AG08395 (cell line): ENCODE measurements at places on chromosomes 13 and 19.

DNA sequence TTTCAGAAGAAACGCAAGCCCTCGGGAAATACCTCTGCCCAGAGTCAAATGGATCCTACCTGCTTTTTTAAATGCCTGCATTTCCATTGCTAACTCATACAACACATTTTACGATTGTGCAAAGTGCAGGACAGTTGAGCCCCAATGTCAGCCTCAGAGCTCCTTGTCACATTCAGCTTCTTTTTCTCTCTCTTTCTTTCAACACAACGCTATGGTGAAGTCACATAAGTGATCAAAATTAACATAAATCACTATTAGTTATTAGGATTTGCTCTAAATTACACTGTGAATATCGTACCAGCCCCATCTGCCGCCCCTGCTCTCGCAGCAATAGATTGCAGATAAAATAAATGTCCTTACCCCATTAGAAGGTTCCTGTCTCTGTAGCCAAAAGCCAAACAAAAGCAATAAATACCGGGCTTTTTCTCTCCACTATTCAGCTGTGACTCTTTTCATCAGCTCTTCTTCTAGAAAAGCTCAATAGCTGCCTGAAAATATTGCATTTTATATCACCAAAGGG lies 8.8 kb downstream of the POU4F1 start:
- DNase-seq, result no peak

DNA sequence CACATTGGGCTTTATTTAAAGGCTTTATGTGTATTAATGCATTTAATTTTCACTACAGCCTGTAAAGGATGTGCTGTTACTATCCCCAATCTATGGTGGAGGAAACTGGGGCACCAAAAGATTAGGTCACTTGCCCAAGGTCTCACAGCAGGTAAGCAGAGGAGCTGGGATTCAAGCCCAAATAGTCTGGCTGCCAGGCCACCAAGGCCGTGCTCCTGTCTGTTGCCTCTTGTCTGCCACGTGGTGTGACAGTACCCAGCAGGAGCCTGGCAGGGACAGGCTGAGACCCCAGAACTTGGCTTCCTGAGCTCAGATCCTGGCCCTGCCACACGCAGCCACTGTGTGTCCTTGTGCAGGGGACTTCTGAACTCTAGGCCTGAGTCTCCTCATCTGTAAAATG lies 4.5 kb downstream of the NTN5 start:
- no peak for DNase-seq

GRCh38 chr13:51981355-51981754 lies 29.9 kb downstream of the ATP7B start:
- no peak for DNase-seq

DNA sequence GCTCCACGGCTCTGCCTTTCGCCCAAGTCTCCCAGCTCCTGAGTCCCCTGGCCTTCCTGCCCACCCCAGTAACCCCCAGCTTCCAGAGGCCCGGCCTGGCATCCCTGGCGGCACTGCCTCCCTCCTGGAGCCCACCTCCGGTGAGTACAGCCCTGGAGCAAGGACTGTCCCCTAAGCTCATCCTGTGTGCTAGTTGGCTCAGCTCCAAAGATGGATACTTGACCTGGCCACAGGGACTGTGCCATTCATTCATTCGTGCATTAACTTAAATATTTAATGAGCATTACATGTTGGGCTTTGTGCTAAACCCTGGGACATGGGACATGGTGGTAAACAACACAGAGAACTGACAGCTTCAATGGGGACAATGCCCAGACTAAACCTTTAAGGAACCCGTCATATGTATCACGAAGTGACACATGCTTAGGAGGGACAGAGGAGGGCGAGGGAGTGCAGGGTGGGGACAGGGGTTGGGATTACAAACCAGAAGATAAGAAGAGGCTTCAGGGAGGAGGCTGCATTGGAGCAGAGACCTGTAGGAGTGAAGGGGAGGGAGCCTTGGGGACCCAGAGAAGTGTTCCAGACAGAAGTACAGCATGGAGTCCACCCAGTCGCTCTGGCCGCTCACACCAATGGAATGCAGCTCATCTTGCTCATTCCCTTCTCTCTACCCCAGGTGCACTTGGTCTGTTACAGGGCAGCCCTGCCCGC lies 6.9 kb upstream of the OVOL3 start:
- DNase-seq, result no peak

DNA sequence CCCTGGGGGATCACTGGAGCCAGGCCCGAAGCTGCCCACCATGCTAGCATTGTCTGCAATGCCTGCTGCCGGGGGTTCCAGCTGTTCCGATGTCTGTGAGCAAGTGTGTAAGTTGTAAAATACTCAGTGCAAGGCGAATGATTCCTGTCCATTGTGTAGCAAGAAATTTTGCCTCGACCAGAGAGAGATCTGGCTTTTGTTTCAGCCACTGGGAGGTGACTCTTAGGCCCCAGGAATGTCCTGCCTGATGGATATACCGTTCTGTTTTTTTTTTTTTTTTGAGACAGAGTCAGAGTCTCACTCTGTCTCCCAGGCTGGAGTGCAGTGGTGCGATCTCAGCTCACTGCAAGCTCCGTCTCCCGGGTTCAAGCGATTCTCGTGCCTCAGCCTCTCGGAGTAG lies 7.3 kb upstream of the GADD45B start:
- DNase-seq, result no peak

DNA sequence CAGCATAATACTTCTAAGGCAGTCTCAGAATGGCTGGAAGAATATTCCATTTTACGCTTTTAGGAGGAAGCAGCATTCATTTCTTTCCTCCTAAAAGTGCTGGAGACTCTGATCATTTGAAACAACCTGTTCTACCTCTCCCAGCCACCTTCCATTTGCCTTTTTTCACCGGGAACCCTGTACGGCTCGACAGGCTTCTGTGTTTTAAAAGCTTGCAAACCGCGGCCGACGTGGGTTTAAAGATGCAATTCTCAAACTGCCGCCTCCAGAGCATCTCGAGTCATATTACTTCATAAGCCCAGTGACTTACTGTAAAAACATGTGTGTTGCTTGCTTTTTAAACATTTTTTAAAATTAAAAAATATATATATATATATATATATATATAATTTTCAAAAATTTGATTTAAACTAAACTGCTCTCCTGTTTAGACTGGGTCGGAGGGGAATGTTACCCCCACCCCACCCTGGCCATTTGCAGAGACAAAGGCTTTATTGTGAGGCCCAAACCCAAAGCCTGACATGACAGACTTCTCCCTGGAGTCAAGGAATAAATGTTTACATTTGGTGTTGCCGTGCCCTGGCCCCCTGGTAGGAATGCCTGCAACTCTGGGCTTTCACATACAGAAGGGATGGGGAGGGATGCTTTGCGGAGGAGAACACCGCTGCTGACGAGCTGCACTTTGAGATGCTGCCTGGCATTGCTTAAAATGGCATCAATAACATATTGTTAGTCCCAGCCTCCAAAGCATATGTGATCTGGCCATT lies 30.4 kb downstream of the ZNF536 start:
- DNase-seq, result no peak

- no peak for DNase-seq
Measured at GRCh38 chr13:55761986-55762385, 1378.7 kb upstream of the PRR20A start.

GRCh38 chr19:38617764-38618589 lies at the start of gene MAP4K1:
MAP4K1 (minus strand) TSS chr19:38617953; CDS start chr19:38617895, 58 bp downstream.
- no peak for DNase-seq
